H4 (cell line): ENCODE measurements at places on chromosomes 5 and 9. TPM values are rescaled to one million over a fixed set of nuclear protein-coding genes. Genes with fewer than 3 reads are reported as not detected.

GRCh38 chr5:180460834-180461233 lies 33.3 kb upstream of the CNOT6 start:
- no peak for DNase-seq

Gene IRF1
- total RNA-seq = 14.3 and 30.2 TPM in 2 replicates

GRCh38 chr5:159420940-159421339 lies 90.7 kb upstream of the IL12B start:
- DNase-seq = no peak

- no peak for DNase-seq
These were observed 493.3 kb upstream of the ADAMTS16 start for GRCh38 chr5:4646715-4647375.

- no peak for DNase-seq
These were observed 29.9 kb downstream of the HSPA4 start for GRCh38 chr5:133081703-133082102.
